HAP-1 (cell line): ENCODE measurements at places on chromosomes 3 and 15.

DNA sequence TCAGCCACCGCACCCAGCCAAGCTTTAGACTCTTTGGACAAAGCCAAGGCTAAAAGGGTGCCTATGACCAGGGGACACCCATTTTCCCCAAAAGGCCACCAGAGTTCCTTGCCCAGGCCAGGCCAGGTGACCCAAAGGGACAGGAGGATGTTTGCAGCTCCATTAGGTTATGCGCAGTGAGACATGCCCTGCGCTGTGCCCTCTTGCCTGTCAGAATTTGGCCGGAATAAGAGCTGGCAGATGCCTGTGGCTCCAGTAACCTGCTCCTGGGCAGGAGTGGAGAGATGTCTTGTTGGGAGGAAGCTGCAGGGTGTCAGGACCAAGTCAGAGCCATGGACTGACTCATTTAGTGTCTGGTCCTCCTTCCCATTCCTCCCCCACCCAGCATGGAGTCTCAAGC, 20.5 kb downstream of the DNASE1L3 start:
- DNase-seq: no peak

GRCh38 chr3:186432189-186432588, 70.2 kb upstream of the DGKG start:
- no peak for DNase-seq

- DNase-seq: no peak
These were observed 42.9 kb downstream of the CCR3 start for GRCh38 chr3:46284981-46285683.

DNA sequence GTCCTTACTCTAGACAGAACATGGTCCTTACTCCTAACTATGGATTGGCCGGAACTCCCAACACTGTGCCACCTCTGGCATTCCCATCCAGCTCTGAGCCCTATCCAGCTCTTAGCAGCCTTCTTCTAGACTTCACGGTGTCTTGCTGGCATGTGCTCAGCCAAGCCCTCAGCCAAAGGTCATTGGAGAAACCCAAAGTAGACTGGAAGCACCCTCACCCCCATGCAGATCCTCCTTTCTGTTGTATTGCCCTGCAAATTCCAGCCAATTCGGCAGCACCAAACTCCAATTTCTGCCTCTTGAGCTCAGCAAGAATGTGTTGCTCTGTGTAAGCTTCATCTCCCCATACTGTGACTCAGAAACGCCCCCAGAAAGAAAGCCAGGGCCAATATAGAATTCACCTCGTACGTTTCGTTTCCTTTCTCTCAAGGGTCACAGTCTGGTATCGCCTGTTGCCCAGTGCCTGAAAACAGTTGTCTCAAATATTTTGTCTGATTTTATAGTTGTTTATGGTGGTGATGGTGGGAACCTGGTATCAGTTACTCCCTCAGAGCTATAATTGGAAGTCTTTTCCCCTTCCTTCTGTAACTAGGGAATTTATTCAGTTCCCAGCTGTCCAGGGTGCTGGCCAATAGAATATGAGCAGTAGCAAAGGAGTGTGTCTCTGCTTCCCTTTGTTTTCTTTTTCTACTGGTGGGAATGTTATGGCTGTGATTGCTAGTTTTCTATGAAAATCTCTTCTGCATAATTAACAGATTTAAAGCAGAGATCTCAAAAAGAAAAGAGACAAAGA, 28.4 kb upstream of the EPHB3 start:
- no peak for DNase-seq

DNA sequence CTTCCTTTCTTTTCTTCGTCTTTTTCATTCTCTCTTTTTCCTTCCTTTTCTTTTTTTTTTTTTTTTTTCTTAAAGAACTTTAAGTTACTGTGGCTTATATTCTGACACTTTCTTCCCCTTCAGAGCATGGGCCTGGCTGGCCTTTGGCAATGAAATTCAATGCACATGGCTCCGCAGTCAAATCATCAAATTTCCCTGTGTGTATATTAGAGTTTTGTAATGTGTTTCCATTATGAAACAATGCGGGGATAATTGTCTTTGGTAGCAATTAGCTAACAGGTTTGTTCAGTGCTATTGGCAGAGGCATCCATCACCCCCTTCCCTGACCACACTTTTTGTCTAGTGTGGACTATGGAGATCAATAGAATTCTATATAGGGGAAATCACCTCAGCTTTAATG, 80.5 kb downstream of the CDIN1 start:
- no peak for DNase-seq

DNA sequence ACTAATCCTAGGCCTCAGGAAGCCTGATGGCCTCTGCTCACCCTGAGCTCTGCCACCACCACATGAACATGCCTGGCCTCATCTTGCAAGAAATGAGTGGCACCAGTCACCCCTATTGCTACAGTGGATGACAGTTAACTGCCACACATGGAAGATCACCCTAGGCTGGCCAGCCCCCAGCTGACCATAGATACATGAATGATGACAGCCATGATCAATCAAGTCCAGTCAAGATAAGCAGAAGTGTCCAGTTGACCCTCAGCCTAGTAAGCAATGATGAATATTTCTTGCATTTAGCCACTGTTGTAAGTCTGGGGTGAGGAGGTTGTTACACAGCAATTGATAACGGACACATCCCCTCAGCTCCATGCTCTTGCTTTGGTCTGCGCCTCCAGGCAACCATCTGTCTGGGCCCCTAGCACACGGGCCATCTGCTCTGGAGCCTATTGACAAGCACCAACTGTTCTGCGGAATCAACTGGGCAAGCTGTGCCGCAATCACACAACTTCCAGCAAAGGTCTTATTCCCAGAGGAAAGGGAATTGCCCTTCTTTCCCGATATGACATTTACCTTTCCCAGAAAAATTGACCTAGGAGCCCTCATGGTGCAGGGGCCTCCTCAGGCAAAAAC, 2.2 kb upstream of the LYZL4 start:
- DNase-seq: no peak

GRCh38 chr3:39220407-39221140, 28.2 kb upstream of the XIRP1 start:
- DNase-seq: no peak

- no peak for DNase-seq
These were observed 58.5 kb downstream of the MBNL1 start for GRCh38 chr3:152327203-152327602.

DNA sequence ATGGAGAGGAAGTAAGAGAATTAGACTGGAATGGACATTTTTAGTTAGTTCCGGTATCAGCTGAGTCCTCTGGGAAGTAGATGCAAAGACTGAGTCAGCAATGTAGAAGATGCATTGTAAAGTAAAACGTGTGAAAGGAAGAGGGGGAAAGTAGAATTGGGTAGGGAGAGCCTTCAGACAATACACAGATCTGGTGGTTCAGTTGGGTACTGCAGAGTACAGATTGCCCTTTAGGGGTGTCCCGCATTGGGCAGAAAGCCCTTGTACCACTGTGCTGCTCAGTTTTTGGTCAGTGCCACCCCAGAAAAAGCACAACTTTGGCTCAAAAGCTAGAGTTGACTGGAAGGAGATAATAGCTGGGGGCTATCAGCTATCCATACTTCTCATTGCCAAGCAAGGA, 247.4 kb downstream of the KBTBD8 start:
- no peak for DNase-seq

DNA sequence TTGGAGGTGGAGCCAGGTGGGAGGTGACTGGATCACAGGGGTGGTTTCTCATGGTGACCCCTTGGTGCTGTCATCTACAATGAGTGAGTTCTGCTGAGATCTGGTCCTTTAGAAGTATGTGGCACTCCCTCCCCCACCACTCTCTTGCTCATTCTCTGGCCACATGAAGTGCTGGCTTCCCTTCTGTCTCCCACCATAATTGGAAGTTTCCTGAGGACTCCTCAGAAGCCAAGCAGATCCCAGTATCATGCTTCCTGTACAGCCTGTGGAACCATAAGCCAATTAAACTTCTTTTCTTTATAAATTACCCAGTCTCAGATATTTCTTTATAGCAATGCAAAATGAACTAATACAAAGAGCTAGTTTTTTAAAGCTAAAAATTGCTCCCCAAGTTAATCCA, 54.7 kb downstream of the SLC41A3 start:
- no peak for DNase-seq

DNA sequence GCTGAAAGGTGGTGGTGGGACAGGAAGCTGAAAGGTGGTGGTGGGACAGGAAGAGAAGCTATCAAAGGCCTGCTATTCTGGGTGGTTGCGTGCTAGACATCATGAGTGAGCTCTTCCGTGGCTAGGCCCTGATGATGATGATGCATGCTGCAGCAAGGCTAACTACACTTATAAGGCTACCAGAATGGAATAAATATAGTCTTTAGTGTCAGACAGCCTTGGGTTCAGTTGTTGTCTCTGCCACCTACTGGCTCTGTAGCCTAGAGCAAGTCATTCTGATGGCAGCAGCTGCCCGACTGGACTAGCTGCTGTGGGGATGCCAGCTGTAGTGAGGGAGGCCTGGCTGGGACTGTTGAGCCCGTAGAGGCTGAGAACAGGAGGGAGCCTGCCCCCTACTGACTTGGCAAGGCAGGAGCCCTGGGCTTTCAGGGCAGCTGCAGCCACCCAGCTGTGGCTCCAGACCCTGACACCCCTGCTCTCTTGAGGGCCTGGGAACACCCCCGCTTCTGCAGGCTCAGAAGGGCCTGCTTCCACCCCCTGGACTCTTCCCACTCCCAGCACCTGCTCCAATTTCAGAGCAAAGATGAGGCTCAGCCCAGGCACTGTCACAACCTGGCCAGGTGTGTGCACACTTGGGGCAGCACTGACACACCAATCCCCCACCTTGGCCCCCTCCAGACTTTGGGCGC, 21.4 kb upstream of the ZBED2 start:
- DNase-seq: no peak

- no peak for DNase-seq
These were observed 4.1 kb upstream of the KLF13 start for GRCh38 chr15:31322504-31322903.

- DNase-seq: peak; percentile 75
These were observed 16.2 kb upstream of the VILL start for GRCh38 chr3:37974121-37975083.

DNA sequence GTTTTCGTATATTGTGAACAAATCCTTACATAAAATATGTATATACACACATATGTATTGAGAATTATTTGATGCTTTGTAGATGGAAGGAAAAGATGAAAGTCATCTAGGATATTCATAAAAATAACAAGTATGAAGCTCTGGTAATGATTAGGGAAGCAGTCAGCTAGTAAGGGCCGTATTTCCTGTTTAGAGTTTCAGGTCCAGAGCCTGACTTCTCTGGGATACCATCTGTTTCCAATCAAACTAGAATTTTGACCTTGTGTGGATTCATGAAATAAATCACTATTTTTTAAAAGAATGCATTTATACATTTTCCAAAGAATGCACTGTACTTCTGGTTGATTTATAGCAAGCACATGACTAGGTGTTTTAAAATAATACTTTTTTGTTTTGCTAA, 156.1 kb upstream of the CGNL1 start:
- no peak for DNase-seq

- DNase-seq: no peak
These were observed at the start of gene COL6A5 for GRCh38 chr3:130345487-130346079. Gene COL6A5 (plus strand): TSS chr3:130345672. CDS start chr3:130373639, 27,967 bp downstream.

DNA sequence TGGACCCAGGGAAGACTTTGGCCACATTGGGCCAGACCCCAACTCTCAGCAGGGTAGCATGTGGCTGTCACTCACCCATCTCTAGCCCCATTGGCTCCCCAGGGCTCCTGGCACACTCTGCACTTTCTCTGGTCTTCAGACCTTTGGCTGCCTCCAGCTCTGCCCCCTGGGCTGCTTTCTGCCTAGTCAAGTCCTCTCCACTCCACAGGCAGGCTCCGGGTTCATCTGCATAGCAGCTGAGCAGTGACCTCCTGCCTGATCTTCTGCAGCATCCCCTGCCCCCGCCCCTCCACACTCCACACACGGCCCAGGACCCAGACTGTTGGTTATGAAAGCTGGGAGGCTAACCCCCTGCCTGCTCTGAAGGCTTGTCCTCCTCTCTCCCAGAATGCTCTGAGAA, 8.4 kb upstream of the C15orf39 start:
- no peak for DNase-seq

- no peak for DNase-seq
These were observed 9.7 kb upstream of the RIOX2 start for GRCh38 chr3:97981886-97982285.

- DNase-seq: no peak
These were observed 41.9 kb upstream of the CCNB2 start for GRCh38 chr15:59063042-59063441.

DNA sequence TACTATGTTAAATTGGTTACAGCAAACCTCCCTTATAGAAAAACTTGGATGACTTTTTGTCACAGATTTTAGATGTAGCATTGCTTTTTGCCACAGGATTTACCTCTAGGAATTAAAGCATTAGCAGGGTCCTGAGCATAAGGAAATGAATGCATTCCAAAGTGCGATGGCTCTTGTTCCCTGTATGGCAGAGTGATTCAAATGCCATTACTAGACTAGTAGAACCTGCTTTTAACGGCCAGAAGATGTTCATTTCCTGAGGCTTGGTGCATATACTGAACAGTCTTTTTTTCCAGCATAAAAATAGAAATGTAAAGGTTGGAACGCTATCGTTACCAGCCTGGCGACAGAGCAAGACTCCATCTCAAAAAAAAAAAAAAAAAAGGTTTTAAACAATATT, 59.4 kb downstream of the WNT5A start:
- DNase-seq: no peak

DNA sequence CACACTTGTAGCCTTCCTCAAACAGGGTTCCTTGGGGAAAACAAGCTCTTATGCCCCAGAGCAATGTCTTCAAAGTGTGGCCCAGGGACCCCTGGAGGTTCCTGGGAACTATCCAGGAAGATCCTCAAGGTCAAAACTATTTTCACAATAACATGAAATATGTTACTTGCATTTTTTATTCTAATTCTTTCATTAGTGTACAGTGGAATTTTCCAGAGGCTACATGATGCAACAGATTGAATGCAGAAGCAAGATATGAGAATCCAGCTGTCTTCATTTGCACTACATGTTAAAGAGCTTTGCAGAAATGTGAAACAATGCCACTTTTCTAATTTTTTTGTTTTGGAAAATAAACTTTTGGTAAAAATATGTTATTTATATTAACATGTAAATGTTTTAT, 190.9 kb downstream of the SLC9A9 start:
- DNase-seq: no peak

DNA sequence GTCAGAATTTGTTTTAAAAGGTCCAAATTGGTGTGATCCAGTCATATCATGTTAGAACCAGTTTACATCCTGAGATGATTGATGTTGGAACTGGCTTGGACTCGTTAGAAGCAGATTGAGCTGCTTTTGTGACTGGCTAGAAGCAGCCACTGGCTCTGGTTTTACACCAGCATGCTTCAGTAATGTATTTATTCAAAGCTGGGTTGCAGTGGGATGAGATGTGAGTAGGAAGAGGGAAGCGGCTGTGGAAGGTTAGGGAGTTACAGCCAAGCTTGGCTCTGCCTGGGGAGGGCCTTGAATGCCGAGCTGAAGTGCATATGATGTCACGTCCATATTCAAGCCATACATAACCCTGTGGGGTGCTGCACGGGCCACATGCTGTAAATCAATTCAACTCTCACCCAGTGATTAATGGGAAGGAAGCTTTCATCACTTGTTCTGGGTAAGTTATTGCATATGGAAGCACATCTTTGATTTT, 104.0 kb upstream of the SMAD3 start:
- DNase-seq: no peak

- DNase-seq: no peak
These were observed 11.5 kb downstream of the RABL3 start for GRCh38 chr3:120730576-120731542.
